ENCODE measurements at places on chromosomes 11 and 22.

- DNase-seq = no peak
Observed at GRCh38 chr11:47469361-47470179, 20.6 kb upstream of the RAPSN start.

- peak; percentile 98 for DNase-seq
Observed at GRCh38 chr11:61161190-61162091, at the start of gene VPS37C. TSS of gene VPS37C (minus strand) at chr11:61161426. CDS start at chr11:61138829, 22,597 bp downstream.

DNA sequence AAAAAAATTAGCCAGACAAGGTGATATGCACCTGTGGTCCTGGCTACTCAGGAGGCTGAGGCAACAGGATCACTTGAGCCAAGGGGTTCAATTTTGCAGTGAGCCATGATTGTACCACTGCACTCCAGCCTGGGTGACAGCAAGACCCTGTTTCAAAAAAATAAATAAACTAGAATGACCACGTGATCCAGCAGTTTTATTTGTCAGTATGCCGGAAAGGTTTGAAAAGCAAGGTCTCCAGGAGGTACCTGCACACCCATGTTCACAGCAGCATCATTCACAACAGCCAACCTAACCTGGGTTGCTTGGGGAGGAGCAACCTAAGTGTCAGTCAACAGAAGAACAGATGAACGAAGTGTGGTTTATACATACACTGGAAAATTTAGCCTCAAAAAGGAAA is 78.7 kb upstream of the SEPTIN5 start:
- DNase-seq = no peak

DNA sequence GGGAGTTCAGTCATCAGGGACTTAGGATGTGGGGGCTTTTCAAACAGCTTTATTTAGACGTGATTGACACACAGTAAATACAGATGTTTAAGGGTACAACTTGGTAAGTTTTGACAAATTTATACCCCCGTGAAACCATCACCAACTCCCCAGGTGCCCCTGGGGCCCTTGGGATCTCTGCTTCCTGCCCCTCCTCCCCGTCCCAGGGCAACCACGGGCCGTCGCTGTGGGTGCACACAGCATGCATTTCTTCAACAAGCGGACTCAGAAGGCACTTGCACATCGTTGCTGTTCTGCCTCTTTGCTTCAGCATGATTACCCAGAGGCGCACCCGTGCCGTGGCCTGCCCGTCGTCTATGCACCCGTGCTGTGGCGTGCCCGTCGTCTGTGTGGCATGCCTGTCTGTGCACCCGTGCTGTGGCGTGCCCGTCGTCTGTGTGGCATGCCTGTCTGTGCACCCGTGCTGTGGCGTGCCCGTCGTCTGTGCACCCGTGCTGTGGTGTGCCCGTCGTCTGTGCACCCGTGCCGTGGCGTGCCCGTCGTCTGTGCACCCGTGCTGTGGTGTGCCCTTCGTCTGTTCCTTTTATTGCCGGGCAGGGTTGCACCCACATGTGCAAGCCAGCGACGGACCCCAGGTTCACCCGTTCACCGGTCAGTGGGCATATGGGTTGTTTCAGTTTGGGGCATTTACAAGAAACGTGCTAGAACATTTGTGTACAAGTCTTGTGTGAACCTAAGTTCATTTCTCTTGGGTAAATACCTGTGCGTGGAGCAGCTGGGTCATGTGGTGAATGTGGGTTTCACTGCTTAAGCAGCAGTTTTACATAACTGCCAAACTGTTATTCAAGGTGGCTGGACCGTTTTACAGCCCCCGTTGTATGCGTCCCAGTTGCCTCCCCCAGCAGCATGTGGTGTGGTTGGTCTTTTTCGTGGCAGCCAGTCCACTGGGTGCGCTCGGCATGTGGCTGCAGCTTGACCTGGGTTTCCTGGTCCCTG is 8.3 kb downstream of the CD81 start:
- DNase-seq = no peak

GRCh38 chr11:44286268-44286880 is 23.6 kb downstream of the ALX4 start:
- peak; percentile 45 for DNase-seq

- DNase-seq = no peak
Observed at GRCh38 chr11:64933935-64934681, 1.6 kb downstream of the GPHA2 start.

DNA sequence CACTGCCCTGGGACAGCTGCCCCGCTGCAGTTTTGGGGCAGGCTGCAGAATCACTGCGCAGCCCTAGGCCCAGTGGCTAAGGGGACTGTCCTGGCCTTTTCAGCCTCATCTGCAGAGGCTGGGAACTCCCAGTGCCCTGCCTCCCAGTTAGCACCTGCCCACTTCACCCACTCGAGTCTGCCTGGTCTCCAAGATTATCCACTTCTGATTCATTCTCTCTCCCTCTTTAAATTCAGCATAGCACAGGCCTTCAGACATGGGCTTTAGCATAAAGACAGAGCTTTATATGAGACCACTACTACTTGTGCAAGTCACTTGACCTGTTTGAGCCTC is 8.9 kb downstream of the DAGLA start:
- no peak for DNase-seq

DNA sequence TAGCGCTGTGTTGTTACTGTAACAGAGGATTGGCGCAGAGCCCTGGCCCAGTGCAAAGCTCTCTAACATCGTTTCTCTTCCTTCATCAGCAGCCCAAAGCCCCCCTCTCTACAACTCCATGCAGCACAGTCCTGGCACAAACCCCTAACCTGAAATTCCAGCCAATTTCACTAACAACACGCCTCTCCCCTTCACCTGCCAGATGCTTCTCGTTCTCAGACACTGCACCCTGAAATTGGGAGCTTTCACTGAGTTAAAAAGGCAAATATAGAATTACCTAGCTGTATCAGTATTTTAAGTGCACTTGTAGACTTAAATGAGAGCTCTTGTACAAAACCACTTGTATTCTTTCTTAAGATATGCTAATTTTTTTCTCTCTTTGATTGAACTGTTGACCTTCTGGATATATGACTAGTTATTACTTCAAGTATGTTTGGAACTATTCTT is 16.3 kb downstream of the GRAP2 start:
- DNase-seq = no peak

DNA sequence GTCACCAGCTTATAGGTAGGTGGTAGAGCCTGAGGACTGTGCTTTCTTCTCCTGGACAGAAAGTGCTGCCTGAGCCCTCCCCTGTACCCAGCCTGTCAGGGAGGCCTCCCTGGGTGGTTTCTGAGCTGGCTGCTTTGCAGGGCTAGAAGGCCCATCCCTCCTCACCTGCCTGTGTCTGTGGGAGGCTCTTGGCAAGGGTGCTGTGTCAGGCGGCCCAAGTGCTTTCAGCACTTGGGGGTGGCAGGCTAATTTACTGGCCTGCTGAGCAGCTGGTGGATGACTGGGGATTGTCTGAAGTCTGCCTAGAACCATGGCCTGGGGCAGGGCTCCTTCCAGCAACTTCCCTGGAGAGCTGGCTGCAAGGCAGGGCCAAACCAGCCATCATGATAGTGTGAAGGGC is 139.0 kb upstream of the NAV2 start:
- DNase-seq = no peak

GRCh38 chr11:1326435-1327063 is 17.1 kb upstream of the TOLLIP start:
- no peak for DNase-seq

DNA sequence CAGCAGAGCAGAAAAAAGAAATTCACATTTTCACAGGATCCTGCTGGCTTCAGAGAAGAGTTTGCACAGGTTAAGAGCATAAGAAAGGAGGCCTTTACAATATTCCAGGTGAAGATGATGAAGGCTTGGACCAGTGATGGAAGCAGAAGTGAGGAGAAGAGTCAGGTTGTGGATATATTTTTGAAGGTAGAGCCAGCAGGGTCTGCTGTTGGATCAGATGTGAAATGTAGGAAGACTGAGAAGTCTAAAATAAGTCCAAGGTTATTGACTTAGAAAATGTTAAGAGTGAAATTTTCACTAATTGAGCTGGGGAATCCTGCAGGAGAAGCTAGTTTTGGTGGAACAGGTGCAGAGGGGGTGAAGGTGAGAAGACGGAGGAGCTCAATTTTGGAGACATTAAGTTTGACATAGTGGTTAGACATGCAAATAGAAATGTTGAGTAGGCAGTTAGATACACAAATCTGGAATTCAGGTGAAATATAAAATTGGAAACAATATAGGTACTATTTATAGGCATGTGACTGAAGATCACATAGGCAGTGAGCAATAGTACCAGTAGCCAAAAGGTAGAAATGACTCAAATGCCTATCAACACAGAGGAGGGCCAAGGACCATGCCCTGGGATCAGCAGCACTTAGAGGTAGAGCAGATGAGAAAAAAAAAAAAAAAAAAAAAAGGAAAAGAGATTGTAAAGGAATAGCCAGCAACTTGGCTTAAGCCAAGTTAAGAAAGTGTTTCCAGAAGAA is 252.0 kb downstream of the AASDHPPT start:
- no peak for DNase-seq

DNA sequence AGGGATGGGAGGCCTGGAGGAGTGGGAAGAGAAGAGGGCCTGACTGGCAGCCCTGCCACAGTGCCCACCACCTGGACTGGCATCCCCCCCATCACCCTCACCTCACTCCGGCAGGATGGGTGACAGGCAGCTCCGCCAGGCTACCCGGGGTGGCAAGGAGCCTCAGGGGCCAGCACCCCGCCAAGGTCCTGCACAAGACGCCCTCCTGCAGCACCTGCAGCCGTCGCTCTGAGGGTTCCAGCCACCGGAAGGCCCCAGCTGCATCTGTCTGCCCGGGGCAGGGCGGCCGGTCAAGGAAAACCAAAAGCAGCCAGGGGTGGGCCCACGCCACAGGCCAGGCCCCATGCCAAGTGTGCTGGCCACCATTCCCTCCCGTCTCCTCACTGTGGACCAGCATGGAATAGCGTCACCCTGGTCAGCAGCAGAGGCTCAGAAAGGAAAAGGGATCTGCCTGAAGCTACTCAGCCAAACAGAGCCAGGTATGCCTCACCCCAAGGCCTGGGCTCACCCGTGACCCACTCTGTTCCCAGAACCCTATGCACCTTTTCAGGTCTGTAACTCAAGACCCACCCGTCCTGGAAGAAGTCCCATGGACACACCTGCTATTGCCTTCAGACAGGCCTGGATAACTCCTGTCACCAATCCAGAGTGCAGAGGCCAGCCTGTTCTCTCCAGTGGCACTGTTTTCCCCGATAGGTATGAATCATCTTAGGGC is 7.0 kb downstream of the RHBDD3 start:
- no peak for DNase-seq

DNA sequence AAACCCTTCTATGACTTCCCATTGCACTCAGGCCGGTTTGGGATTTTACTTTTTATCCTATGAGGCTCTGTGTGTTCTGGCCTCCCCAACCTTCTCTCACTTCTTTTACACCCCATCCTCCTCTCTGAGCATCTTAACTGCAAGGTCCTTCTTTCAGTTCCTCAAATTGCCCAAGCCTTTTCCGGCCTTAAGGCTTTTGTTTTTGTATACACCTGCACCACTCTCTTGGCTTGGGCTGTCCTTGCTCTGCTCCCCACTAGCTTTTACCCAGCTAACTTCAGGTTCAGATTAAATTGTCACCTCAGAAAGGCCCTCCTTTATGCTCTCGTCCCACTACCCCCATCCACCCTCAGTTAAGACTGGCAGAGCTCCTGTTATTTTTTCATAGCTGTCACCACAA is 55.5 kb downstream of the FAM83F start:
- DNase-seq = no peak

GRCh38 chr11:122394313-122394712 is 261.2 kb upstream of the UBASH3B start:
- DNase-seq = peak; percentile 12

DNA sequence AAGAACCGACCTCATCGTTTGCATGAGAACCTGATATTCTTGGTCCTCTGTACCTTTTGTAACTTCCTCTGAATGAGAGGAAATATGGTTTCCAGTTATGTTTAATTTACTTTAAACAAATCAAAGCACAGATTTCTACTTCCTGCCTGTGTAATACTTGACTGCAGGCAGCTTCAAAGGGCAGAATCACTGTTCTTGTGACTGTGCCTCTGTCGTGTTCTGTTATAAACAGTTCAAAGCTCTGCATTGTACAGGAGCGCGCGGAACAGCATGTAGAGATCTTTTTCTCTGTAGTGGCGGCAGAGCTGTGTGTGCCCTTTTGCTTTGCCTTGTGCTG is 73.2 kb upstream of the CLDN5 start:
- no peak for DNase-seq

Measured in frontal cortex (tissue), 4 donors.